ENCODE measurements at places on chromosomes 7 and 10.

DNA sequence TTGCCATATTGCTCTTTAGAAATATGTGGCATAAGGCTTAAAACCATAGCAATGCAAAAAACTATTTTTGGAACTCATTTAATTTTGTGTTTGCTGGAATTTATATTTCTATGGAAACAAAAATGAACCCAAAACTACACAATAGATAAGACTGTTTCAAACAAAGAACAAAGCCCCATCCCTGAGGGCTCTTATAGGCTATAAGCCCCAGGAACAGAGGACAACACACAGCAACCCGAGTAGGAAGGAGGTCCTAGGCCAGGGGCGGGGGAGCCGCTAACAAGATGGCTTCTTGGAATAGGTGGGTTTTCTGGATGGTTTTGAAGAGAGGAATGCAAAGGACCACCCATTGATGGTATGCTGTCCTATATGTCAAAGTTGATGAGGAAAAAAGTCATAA lies 8.6 kb downstream of the COL28A1 start:
- DNase-seq, result no peak

GRCh38 chr10:70437721-70438120 lies 3.8 kb downstream of the NODAL start:
- no peak for DNase-seq

GRCh38 chr7:40704172-40704571 lies 569.4 kb downstream of the SUGCT start:
- no peak for DNase-seq

DNA sequence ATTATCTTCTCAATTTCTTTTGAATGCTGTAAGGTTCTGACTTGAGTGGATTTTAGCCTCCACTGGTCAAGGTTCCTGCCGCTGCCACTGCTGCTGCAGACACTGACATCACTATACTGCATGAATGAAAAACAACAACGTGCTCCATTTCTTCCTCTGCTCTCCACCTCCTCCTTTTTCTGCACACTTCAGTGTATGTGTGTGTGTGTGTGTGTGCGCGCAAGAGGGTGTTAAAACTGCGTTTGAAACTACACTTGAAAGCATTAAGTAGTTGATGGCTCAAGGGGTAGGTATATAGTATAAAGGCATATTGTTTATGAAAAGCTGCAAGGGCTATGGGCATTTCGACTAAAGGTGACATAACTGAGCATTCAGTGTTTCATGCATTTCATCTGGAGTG lies 3.5 kb downstream of the GLCCI1 start:
- DNase-seq, result no peak

DNA sequence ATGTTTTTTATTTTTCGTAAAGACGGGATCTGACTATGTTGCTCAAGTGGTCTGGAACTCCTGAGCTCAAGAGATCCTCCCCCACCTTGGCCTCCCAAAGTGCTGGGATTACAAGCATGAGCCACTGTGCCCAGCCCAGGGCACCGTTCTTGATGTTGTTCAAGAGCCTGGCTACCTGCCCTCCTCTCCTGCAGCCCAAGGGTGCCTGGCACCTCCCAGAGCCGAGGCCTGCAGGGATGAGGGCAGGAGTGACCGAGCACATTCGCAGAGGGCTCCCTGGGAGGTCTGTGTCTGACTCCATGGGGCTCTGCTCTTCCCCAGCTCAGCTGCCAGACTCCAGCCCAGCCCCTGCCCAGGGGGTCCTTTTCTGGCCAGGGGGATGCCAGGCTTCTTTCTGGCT lies 15.4 kb downstream of the SH2B2 start:
- no peak for DNase-seq

DNA sequence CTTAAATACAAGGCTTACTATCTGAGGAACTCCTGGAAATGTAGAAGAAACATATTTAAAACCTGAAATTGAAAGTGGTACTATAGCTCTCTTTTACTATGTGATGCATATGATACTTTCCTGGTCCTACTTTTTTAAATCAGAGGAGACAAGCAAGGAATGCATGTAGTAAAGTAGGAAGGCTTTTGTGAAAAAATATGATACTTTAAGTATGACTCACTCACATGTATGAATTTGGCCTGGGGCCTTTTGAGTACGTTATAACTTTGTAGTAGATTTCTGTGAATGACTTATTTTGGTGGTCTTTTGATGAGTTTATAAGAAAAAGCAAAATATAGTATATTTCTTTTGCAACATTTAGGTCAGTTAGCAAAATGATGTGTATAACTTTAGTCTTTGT lies 53.8 kb downstream of the TAX1BP1 start:
- no peak for DNase-seq

GRCh38 chr7:159046300-159046699 lies 98.4 kb downstream of the VIPR2 start:
- no peak for DNase-seq

GRCh38 chr10:30534465-30535144 lies 94.9 kb downstream of the LYZL2 start:
- peak; percentile 43 for DNase-seq

GRCh38 chr7:1609023-1609422 lies 39.2 kb upstream of the PSMG3 start:
- DNase-seq, result no peak

GRCh38 chr10:14535457-14536130 lies 204.9 kb upstream of the FRMD4A start:
- no peak for DNase-seq

- DNase-seq, result no peak
These were observed 929 bp upstream of the HGF start for GRCh38 chr7:81770728-81771223.

GRCh38 chr7:77335581-77335980 lies 80.6 kb downstream of the GSAP start:
- no peak for DNase-seq

DNA sequence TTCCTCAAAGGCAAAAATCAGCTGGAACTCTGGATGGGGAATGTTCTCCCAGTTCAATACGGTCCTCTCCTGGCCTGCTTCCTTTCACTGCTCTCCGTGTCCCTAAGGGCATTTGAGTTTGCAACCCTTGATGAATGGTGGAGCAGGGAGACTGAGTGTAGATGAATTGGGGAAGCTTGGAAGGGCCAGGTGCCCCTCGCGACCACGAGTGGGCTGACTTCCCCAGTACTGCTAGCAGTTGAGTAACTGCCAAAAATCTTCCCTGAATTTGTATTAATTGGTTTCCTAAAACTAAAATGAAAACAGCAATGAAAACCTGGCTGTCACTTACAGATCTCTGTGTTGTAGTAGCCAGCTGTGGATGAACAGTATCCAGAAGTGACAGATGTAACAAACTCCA lies 13.6 kb downstream of the IRF5 start:
- DNase-seq, result no peak

GRCh38 chr7:114416129-114416990 lies 1.7 kb downstream of the FOXP2 start:
- no peak for DNase-seq

DNA sequence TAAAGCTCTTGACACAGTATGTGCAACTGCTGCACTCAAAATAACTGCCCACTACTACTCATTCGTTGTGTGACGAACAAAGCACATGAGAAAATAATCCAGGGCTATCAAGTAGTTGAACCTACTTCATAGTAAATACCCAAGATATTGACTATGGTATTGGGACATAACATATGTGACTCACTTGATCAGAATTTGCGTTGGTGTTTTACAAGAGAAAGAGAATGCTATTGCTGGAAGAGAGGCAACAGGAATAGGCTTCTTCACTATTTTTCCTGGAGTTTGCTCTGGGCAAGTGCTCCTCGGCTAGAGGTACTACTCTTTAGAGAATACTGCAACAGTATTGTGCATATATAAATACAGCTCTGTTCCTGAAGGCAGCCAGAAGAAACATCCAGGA lies 2.5 kb downstream of the DGKB start:
- no peak for DNase-seq

DNA sequence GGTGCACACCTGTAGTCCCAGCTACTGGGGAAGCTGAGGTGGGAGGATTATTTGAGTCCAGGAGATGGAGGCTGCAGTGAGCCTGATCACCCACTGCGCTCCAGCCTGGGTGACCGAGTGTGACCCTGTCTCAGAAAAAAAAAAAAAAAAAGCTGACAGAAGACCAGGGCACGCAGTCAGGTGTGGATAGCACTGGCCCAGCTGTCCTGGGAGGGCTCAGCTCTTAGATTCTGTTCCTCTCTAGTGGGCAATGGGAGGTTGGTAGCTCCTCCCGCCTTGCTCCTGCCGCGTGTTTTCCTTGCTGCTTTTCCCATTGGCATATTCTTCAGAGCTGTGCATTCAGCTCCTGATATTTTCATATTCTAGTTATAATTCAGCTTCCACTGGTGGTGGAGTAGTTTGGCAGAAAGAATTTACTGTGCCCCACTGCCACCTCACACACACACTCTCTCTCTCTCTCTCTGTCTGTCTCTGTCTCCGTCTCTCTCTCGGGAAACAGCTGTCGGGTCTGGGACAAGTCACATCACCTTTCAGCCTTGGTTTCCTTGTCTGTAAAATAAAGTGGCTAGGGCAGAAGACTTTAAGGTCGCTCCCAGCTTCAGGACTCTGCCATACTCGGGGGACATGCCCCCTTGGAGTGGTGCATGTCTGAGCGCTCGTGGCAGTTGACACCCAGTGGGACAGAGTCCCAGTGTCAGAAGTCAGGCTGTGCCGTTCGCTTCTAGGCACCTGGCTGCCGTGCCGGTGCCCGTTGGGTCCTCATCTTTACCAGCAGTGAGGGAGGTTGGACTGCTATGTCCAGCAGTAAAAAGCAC lies 25.9 kb upstream of the ANKRD2 start:
- no peak for DNase-seq

DNA sequence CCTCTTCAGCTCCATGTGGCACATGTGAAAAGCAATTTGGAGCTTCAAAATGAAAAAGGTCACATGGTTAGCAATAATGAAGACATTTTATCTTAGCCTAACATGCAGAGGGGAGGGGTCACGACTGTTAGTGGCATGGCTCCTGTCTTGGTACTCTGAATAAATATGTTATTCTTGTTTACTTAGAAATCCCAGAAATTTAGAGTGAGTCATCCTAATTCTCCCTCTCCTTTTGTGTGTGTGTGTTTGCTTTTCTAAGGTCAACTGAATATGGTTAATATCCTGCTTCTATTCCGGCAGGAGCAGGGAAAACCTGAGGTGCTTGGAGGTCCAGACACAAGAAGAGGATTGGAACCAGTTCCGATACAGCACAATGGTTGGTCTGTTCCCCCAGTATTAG lies 17.6 kb downstream of the BCCIP start:
- no peak for DNase-seq

- no peak for DNase-seq
These were observed 61.3 kb downstream of the AKR1D1 start for GRCh38 chr7:138137423-138138171.

- no peak for DNase-seq
These were observed 138.1 kb downstream of the VTI1A start for GRCh38 chr10:112585126-112585525.

DNA sequence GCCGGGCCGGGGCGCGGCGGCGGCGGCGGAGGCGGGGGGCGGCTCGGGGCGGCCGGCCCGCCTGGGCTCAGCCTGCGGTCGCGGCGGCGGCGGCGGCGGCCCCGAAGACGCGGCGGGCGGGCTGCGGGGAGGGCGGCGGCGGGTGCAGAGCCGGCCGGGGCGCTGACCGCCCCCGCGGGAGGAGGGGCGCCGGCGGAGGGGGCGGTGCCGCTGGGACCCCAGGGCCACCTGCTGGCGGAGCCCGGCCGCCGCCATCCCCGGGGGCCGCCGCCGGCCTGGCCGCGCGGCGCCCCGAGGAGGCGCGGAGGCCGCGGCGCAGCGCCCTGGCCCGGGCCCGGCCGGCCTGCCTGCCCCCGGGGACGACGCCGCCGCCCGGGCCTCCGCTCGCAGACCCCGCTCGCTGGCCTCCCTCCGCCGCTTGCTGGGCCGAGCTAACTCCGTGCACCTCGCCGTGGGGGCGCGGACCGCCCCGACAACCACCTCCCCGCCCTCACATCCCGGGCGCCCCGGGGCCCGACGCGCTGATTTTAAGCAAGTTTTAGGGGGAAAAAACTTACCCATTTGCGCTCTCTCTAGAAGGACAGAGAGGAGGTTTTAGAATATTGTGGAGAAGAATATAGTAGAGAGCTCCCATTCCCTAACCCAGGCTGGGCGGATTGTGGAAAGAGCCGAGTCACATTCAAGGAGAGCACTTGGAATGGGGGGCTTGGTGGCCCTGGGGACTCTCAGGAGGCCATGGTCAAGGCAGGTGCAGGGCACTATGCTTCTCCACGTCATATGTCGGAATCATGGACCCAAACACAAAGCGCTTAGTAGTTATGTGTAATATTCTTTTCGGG lies at the start of gene BEND7:
Gene BEND7 (minus strand): TSS at position 140 of the 839 bp plus-strand sequence. CDS start 481 bp downstream, outside the sequence.
- no peak for DNase-seq

DNA sequence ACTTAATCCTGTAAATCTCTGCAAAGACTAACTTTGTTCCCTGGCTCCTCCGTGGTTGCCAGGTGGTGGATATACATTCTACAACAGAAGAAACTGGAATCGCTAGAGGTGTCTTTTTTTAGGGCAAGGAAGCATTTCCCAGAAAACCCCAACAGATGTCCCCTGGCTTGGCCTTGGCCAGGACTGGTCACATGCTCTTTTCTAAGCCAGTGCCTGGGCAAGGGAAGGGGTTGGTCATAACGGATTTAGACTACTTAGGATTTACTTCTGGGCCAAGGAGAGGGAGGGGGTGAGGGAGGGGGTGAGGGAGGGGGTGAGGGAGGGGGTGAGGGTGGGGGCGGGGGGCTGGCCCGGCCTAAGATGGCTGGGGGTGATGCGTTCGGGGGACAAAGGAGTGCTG lies 105.7 kb downstream of the SNX10 start:
- DNase-seq, result no peak

DNA sequence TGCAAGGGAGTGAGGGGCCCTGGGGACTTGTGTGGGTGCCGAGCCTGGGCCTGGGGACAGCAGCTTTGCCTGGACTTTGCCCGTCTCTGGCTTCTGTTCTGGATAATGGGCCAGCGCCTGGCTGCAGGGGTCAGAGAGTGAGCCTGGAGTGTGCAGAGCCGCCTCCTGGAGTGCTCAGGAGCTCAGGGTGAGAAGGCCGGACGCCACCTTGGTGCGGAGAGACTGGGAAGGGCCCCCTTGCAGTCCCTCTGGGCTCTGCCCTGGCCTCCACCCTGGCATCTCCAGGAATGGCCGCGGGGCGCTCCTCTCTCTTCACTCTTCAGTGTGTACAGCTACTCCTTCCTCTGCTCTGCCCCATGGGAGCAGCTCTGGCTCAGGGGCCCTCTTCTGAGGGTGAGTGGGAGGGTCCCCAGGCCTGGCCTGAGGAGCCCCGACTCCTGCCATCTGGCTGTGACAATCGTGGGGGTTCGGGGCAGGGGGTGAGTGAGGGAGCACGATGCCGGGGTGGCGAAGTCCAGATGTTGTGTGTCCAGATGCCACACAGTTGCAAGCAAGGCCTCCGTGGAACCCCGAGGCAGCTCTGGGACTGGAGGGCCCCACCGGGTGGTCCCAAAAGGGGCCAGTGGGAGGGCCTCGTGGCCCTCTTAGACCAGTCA lies 187.1 kb downstream of the DNAJB6 start:
- DNase-seq, result no peak

- DNase-seq, result no peak
These were observed 452.7 kb downstream of the GATA3 start for GRCh38 chr10:8507156-8507555.

DNA sequence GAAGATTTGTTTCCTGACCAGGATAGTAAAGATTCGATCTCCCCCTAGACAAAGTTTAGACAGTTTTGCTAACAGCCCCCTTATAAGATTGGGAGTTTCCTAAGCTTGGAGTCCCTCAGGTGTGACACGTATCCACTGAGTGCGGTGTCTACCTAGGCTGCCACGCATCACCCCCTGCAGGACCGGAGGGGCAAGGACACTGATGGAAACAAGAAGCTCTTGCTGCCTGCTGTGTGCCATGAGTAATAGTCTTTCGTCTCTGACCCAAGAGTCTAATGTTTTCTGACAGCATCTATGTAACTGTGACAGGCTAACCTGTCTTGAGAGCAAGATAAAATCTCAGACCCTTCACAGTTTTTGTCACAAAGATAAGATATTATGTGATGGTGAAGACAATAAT lies 173.5 kb downstream of the SEMA3E start:
- no peak for DNase-seq
